ENCODE measurements at places on chromosomes 2 and 18.

DNA sequence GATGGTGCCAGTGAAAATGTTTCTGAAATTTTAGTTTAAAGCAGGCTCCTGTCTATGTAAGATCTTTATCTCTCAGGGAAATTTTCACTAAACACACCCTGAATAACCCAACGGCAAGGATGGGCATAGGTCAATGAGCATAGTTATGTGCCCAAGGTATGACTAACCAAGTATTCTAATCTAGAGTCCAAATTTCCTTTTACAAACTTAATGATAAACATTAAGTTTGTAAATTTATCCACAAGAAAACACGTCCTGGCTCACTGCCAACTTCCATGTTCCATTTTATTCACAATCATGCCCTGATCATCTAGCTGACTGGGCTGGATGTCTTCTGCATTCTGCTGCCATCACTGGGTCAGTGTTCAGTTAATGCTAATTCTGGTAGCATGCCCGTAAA lies 151.2 kb downstream of the SRBD1 start:
- no peak for DNase-seq

GRCh38 chr2:241182126-241182525 lies 6.4 kb upstream of the ANO7 start:
- DNase-seq, result no peak

GRCh38 chr2:67212203-67212602 lies 184.9 kb upstream of the ETAA1 start:
- no peak for DNase-seq

DNA sequence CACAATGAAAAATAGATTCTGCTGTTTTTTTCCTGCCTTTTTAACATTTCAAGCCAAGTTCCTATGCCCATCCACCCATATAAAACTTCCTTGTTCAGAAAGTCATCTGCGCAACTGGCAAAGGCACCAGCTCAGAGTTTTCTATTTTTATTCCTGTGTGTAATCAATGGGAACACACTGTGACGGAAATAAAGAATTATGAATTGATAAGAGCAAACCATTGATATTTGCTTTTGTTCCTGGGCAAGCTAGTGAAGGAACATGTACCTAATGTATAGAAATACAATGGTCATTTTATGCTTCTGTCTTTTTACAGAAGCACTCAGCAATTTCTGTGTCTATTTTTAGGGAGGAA lies 30.8 kb upstream of the AAK1 start:
- DNase-seq, result no peak

DNA sequence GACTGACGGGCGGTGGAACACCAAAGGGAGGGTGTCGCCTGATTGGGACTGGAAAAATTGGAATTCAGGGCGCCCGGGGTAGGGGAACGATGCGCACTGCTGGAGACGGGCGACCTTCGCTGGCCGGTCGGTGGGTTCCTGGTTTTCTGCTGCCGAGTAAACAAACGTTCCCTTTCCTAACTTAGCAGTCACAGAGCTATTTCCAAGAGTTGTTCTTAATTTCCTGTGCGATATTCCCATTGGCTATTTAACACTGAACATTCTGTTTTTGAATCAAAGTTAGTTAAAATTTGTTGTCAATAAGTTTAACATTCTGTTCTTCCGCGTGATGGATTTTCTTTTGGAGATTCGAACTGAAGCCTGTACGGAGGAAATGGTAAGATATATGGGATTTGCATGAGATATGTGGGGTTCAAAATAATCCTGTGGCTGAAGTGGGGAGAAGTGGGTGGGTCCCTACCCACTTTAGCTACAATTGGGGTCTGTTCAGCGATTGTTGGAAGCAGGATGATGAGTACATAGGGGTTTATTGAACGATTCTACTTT lies 862 bp downstream of the C18orf54 start:
- no peak for DNase-seq

GRCh38 chr2:181656450-181657291 lies at the start of gene CERKL:
Gene CERKL, minus strand, starts transcription at chr2:181657105. Its CDS starts 99 bp downstream, at chr2:181657006.
- DNase-seq, result no peak

DNA sequence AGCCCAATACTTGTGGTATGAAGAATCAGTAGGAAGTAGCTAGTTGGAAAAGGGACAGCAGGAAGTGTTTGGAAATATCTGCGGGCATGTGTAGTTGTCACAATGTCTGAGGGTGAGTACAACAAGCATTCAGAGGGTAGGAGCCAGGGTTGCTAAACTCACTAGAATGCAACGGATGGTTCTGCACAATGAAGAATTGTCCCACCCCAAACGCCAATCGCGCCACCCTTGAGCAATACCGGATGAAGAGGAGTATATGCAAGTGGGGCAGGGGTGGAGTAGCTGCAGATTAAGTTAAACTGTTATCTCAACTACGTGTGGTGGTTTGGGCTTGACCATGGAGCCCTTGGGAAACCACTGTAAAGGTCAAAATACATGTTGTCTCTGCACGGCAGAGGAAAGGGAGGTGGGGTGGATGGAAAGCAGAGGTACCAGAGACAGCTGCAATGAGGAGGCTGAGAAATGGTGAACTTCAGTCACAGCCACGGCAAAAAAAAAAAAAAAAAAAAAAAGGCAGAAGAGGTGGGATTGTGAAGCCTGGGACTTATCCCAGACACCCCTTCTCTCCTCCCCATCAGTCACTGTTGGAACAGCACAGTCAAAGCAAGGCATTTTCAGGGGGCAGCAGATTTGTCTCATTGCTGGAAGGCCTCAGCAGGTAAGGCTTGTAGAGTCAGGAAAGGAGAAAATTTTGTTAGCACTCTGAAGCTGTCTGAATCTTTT lies 5.2 kb downstream of the CCL20 start:
- DNase-seq, result no peak

- no peak for DNase-seq
Observed at GRCh38 chr18:46711444-46711863, 45.4 kb downstream of the ST8SIA5 start.

- no peak for DNase-seq
Observed at GRCh38 chr2:64860276-64860885, 128.8 kb upstream of the SLC1A4 start.

DNA sequence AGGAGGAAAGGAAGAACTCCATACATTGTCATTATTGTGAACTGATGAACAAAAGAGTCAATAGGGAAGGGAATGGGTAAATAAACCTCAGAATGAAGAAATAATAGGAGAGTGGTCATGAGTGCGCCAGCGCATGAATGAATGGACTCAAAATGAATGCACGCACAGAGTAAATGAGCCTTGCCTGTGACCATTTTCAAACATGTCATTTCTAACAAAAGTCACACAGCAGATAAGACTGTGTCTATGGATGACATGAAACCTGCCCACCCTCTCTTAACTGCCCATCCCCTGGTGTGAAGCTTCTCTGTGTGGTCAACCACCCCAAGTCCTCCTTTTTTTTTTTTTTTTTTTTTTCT lies 121.1 kb upstream of the TEX51 start:
- no peak for DNase-seq

GRCh38 chr2:48347712-48348111 lies 182.2 kb upstream of the STON1 start:
- DNase-seq, result no peak

- no peak for DNase-seq
Observed at GRCh38 chr2:160299540-160299939, 99.5 kb upstream of the ITGB6 start.

DNA sequence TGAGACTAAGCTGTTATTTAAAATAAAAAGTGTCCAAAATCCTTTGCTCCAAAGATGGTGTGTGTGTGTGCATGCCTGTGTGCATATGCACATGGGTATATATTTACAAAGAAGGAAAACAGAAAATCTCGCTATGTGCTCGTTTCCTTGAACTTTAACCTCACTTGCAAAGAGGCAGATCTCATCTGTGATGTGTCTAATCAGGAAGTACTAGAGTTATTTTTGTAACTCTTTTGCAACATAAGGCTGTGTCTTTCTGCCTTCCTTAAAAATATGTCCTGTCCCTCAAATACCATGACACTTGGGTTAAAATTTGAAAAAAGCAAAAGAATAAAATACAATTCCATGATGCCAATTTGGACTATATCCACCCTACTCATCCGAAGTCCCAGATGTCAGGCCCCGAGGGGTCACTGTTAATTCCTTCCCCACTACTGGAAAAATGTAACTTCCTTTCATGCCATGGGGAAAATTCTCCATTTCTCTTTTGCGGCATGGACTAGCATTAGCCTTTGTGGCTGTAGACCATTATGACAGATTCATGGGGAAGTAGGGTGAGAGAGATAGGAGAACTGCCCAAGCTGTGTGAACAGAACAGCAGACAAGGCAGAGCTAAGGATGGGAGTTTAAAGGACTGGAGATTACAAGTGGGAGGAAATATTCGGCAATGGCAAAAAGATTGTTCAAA lies 191.3 kb downstream of the MYO1B start:
- no peak for DNase-seq

GRCh38 chr2:174554529-174555150 lies 43.0 kb downstream of the WIPF1 start:
- DNase-seq, result no peak

DNA sequence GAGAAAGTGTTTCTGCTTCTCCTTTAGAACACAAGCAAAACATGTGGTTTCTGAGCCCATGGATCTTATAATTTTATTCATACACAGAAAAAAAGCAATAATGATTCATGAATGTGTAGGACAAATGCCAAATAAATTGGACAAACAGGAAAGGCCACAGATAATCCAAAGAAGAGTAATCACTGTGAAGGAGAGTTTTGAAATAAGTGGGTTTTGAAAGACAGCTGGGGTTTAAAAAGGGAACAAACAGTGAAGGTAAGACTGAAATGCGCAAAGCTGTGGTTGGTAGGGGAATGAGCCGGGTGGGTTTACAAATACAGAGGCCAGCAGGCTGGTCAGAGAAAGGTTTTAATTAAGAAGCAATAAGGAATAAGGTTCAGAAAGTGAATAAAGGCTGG lies 50.0 kb upstream of the MBOAT2 start:
- no peak for DNase-seq
